ENCODE measurements at places on chromosomes 5 and 9.
A peak's percentile ranks its signal among the peaks of the same experiment; 100 is the strongest.

- no peak for DNase-seq
Measured at GRCh38 chr9:136825295-136826187, 16.7 kb upstream of the AJM1 start.

DNA sequence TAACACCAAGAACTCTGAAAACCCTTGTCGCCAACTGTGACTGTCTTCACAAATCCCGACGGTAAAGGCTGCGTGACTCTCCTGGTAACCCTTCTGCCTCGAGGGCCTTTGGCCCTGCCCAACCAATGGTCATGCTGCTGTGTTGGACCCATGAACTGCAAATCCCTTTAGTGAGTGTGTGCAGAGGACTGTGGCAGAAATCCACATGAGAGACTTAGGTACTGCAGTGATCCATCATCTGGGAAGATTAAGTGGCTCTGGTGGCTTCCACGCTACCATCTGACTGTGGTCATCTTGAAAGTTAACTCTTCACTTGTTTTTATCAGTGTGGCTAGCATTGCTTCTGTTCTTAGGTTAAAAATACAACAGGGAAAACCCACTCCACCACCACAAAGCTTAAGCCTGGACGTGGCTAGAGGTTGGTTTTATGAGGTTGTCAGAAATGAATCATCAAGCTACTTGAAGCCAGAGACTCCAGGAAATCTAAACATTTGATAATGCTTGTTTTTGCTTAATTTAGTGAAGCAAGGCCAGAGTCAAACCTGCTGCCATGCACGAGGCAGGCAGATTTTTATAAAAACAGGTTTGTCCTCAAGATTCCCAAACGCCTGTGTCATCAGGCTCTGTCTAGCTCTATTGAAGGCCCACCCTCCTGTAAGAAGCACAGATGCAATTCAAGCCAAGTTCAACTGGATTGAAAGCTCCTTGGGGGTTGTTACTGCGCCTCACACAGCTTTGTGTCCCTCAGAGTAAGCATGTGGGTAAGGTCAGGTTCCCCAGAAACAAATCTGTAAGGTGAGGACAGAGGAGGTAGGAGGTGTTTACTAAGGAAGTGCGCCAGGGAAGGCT lies 52.7 kb upstream of the ERCC6L2 start:
- DNase-seq: no peak

- DNase-seq: no peak
Measured at GRCh38 chr5:128276537-128277216, 193.1 kb downstream of the SLC12A2 start.

GRCh38 chr9:80157561-80157983 lies 585.8 kb downstream of the TLE4 start:
- no peak for DNase-seq

- peak; percentile 17 for DNase-seq
Measured at GRCh38 chr5:96936431-96937320, 796 bp downstream of the LNPEP start.
